ENCODE measurements at places on chromosomes 1 and 21.
A peak's percentile ranks its signal among the peaks of the same experiment; 100 is the strongest.

DNA sequence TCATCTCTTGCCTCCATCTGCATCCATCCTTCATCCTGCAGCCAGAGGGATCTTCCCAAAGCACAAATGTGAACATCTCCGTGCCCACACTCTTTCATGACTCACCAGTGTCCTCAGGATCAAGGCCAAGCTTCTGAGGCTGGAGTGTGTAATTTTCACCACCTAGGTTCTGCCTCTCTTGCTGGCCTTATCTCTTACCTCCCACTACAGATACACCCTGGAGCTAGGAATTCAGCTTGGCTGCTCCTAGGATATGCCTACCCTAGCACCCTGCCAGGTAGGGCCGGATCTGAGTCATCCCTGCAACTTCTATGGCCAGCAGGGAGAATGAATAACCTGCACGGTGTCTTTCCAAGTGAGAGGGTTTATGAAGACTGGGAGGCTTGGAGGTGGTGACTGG is 208.7 kb upstream of the CSF3R start:
- no peak for DNase-seq

GRCh38 chr1:226892524-226892875 is 22.1 kb downstream of the PSEN2 start:
- no peak for DNase-seq

GRCh38 chr1:170670802-170671628 is 7.1 kb downstream of the PRRX1 start:
- no peak for DNase-seq

DNA sequence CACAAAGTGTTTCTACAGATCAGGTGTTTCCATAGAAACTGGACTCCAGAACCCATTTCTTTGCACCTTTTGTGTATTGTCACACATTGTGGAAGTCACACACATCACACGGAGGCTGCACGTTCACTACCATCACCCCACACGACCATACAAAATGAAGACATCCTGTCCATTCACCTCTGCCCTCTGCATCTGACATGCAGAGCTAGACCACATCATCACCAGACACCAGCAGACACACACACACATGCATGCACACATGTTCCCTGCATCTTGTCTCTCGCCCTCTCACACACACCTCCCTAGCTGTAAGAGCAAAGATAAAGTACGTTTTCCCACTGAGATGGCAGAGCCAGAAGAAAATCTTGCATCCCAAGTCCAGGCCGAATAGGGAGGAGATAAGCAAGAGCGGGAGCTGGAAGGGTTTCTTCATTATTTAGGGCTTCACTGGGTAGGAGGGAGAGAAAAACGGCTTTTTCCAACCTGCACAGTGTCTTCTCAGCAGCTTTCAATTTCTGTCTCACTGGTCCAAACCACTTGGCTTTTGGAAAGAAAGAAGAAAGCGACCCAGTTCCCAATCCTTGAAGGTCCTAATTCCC is 709 bp downstream of the PRELP start:
- DNase-seq, result no peak

DNA sequence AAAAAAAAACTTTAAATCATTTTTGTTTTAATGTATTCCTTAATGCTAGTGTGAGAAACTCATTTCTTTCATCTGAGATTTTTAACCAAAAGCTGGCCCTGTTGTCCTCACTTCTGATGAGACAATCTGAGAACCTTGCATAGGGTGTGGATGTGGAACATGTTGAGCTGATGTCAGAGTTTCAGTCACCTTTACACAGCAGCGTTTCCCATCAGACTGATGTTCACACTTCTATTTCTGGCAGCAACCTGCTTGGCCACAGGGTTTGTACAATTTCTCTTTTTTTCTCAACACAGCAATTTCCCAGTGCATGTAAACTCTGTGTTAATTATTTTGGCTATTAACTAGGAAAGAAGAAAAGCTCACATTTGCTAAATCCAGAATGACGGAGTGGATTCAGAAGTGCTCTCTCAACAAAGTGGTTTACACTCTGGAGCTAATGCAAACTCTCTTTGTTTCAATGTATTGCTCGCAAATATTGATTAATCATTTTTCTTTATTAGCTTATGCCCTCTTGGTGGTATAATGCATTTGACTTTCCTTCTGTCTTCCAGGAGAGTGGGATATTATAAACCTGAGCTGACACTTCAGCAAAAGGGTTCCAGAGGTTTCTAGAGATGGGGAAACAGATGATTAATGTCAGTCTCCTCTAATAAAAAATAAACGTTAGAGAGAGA is 70.5 kb upstream of the HSPA13 start:
- no peak for DNase-seq

GRCh38 chr21:33419538-33420123 is 16.4 kb downstream of the IFNGR2 start:
- DNase-seq, result no peak

DNA sequence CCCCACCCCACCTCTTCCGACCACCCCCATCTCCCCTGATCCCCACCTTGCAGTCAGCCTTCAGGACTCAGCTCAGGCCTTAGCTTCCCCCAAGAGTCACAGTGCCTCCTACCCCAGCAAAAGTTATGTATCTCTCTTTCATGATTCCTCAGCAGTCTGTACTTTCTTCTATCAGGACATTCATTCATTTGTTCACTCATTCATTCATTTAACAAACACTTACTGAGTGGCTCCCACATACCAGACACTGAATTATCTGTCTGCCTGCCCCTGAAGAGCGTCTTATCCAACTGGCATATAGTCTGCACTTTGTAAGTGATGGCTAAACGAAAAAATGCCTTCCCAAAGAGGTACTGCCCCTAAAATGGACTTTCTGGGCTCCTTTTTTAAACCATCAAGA is 114.4 kb upstream of the SLC35F3 start:
- DNase-seq, result no peak

DNA sequence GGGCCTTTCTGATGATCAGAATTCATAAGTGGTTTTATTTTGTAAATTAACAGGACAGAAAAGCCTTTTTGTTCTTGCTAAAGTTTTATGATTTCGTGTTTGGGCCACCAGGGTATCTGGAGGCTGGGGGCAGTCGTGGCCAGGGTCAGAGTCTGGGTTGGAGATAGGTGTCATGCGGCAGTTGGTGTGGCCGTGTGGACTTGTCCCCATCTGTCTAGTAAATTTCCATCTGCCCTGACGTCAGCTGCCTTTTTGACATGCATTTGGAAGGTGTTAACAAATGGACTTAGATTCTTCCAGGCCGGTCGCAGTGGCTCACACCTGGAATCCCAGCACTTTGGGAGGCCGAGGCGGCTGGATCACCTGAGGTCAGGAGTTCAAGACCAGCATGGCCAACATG is 56.8 kb downstream of the SKI start:
- peak; percentile 94 for DNase-seq

GRCh38 chr1:192945390-192946130 is 113.6 kb downstream of the UCHL5 start:
- no peak for DNase-seq

GRCh38 chr1:219041141-219041540 is 132.5 kb upstream of the LYPLAL1 start:
- no peak for DNase-seq

DNA sequence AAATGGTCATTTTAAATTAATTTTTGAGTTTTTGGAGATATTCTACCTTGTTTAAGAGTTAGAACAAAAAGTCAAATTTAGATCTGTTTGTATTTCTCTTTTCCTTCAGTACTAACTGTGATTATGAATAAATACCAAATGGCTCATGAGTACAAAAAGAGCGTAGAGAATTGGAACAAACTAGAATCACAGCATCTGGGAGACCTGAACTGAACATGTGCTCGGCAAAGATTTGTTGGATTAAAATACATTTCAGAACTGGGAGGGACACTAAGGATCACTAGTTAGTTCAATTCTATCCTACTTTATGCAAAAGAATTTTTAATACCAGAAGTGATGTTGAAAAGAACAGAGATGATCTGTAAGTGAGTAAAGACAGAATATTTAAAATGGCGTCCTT is 19.5 kb downstream of the OLFM3 start:
- peak; percentile 50 for DNase-seq

- DNase-seq, result no peak
These were observed 10.8 kb downstream of the GRHL3 start for GRCh38 chr1:24329797-24330543.

DNA sequence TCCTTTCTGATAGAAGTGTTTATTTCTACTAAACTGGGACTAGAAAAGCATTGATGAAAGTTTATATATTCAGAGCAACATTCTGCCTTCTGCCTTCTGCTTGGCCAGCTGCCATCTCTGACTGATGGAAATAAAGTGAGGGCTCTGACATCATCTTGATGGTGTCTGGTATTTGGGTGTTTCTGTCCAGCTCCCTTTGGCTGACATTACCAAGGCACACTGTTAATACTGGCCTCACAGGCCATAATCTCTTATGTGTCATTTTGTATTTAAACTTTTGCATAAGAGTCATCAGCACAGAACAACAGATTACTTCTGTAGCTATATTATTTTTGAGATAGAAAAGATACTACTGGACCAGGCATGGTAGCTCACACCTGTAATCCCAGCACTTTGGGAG is 216.9 kb downstream of the RYR2 start:
- DNase-seq, result peak; percentile 49

- DNase-seq, result no peak
These were observed 63.9 kb upstream of the EFHD2 start for GRCh38 chr1:15345705-15346345.

- no peak for DNase-seq
These were observed 72.6 kb upstream of the RGL1 start for GRCh38 chr1:183732236-183732880.

GRCh38 chr1:165603810-165604209 is 27.2 kb upstream of the MGST3 start:
- DNase-seq, result no peak

- no peak for DNase-seq
These were observed 649.4 kb upstream of the CXADR start for GRCh38 chr21:16863362-16863905.

GRCh38 chr1:226135709-226136108 is 50.8 kb downstream of the ACBD3 start:
- no peak for DNase-seq

DNA sequence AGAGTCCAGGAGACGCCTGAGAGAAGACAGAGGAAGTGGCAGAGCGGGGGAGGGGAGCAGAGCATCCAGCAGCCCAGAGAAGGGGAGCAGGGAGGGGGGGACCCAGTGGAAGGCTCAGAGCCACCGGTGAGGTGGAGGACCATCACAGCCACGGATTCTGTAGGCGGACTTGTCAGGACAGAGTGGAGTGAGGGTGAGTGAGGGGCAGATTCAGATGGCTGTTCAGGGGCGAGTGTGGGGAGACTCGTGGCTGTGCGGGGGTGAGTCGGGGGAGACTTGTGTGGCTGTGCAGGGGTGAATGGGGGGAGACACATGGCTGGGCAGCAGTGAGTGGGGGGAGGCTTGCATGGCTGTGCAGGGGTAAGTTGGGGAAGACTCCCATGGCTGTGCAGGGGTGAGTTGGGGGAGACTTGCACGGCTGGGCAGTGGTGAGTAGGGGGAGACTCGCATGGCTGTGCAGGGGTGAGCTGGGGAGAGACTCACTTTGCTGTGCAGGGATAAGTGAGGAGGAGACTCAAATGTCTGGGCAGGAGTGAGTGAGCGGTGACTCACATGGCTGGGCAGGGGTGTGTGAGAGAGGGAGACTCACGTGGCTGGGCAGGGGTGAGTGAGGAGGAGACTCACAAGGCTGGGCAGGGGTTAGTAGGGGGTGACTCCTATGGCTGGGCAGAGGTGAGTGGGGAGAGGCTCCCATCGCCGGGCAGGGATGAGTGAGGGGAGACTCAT is 56.8 kb upstream of the ABCG1 start:
- no peak for DNase-seq

DNA sequence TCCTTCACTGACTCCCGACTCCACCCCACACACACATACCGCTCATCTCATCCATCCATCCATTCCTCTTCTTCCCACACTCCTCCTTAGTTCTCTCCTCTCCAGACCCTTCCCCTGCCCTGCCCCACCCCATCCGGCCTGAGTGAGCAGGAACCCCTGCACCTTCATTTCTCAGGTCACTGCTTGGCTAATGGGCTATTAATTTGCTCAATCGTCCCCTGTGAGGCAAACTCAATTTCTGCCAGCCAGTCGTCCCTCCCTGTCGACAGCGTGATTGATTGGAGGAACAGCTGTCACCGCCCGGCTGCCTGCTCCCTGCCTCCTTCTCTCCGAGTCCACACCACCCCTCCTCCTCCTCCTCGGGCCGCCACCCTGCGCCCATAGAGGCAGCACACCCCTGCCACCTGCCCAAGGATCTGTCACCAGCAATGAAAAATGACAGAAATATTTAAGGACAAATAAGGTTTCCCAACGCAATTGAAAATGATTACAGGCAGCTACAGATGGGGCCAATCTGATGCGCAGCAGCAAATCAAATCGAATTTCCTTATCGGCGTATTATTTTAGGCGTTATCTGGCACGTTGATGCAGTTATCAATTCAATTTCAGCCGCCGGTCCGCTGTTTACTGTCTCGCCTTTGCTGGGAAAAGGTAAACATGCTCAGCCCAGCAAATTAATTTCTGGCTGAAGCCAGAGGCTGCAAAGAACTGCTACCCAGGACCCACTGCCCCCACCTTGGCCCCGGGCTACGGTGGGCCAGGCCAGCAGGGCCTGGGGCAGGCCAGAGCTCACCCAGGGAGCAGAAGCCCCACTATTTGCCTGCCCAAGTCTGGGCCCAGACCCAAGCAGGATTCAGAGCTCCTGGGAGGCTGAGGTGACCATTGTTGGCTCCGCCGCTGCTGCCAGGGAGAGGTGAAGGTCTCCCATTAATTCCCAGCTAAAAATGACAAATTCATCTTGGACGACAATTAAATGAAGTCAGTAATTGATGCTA is 71.3 kb downstream of the TMEM53 start:
- no peak for DNase-seq

GRCh38 chr1:150997949-150998348 is 8.8 kb downstream of the MINDY1 start:
- no peak for DNase-seq

DNA sequence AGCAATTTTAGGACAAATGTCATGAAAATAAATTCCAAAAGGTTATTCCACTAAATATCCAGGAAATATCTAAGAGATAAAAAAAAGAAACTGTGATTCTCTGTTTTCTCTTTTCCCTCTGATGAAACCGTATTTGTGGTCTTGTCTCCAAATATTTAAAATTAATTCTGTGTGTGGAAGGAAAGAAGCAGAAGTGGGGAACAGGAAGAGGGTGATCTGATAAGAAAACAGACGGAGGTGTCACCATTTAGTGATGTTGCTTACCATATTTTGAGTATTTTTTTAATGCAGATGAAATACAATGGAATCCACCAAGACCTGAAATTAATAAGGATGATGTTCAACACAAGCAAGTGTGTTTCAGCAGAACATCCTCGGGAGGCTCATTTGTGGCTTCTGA is 29.6 kb downstream of the CLCA1 start:
- no peak for DNase-seq

DNA sequence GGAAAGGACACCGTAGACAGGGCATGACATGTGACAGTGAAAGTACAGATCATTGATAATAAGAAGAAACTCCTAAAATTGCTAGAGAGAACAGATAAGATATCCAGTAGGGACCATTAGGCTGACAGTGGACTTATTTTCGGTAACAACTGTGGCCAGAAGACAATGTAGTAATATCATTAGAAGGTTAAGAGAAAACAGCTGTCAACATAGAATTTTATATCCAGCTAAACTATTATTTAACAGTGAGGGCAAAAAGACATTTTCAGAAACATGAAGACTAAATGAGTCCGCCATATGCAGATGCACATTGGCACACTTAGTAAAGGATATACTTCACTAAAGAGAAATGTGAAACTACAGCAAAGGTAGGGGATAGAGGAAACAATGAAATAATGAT is 95.4 kb upstream of the GUCA2B start:
- DNase-seq, result no peak

GRCh38 chr1:78143152-78143551 is 97.4 kb downstream of the GIPC2 start:
- DNase-seq, result no peak

- no peak for DNase-seq
These were observed 17.8 kb upstream of the HSD17B7 start for GRCh38 chr1:162772571-162773154.
